ENCODE measurements at places on chromosomes 4 and X.

DNA sequence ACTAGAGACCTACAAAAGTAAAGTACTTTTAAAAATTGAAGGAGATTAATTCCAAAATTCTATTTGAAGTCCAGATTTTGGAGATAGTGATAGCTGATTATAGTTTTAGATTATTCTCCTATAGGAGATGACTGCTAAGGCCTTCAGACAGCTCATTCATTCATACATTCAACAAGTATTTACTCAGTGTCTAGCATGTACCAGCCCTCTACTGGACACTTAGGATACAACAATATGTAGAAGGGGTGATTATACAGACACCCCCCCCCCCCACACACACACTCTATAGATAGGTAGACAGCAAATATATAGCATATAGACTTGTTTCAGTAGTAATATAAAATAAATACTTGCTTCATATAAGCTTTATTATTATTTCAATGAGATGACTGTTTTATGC lies 60.4 kb upstream of the TAF9B start:
- no peak for DNase-seq

- DNase-seq = peak; percentile 84
Observed at GRCh38 chrX:9342561-9343051, 122.3 kb upstream of the TBL1X start.

DNA sequence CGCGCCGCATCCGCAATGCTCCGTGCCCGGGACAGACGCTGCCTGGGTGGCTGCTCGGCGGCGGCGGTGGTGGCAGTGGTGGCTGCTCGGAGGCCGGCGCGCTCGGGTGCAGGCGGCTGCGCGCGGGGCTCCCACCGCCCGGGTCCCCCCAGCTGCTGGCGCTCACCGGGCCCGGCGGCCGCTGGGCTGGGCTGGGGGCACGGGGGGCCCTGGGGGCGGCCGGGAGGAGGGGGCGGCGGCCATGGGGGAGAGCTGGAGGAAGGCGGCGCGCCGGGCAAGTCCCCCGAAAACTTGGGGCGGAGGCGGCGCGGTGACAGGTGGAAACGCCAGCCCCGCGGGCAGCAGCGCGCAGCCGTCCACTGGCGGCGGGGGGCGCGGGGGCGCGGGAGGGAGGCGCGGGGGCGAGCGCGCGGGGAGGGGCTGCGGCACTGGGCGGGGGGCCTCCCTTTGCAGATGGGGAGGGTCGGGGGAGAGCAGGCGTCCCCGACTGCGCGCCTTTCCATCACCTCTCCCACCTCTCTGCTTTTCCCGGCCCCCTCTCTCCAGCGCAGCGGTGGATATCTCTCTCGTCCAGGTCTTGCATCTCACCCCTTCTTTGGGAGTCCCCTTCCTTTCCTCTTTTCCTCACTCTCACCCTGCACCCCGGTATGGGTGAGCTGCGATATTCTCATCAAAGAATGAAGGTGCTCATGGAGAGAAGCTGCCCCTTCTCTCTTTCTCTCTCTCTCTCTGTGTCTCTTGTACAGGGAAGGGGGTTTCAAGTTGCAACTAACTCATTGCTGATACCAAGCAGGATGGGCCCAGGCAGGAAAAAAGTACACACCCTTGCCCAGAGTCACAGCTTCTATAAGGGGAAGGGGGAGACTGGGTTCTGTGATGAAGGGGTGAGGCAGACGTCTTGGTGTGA lies 83.7 kb upstream of the DHRSX start:
- DNase-seq = no peak

DNA sequence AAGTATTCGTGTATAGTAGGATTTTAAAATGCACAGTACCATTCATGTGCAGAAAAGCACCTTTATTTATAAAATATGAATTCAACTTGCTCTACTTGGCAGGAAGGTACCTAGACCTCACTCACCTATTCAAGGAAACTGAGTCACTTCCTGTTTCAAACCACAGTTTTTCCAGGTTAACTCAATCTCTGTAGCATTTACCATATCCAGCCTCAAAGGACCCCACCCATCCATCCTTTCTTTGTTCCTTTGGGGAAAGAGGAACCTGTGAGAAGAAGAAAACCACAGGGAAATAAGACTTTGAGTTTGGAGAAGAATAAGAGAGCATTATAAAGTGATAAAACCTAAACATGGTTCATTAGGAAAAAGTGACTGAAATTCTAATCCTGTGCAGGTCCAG lies 250.7 kb downstream of the CBR4 start:
- DNase-seq = no peak

DNA sequence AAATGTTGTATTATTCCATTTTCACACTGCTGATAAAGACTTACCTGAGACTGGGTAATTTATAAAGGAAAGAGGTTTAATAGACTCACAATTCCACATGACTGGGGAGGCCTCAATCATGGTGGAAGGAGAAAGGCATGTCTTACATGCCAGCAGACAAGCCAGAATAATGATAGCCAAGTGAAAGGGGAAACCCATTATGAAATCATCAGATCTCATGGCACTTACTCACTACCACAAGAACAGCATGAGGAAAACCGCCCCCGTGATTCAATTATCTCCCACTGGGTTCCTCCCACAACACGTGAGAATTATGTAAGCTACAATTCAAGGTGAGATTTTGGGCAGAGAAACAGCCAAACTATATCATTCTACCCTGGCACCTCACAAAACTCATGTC lies 2535.1 kb downstream of the ARAP2 start:
- DNase-seq = no peak

- DNase-seq = peak; percentile 55
Observed at GRCh38 chr4:184439856-184440594, 34.3 kb downstream of the IRF2 start.

GRCh38 chr4:48991357-48991756 lies 5.3 kb downstream of the CWH43 start:
- no peak for DNase-seq

DNA sequence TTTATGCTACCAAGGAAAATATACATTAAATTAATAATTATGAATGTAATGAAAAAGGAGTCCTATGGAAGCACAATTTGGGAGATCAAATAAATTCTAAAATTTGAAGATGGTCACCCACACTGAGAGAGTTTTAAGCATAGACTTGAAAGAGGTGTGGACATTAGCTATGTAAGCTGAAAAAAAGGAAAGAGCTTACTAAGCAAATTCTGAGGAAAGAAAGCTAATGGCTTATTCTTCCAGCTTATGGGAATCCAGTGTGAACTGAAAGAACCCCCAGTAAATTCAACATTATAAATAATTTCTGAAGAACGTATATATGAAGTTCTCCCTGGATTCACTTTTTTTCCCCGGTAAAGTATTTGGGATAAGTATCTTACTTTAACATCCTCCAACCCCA lies 78.2 kb upstream of the GUCY1A1 start:
- no peak for DNase-seq

DNA sequence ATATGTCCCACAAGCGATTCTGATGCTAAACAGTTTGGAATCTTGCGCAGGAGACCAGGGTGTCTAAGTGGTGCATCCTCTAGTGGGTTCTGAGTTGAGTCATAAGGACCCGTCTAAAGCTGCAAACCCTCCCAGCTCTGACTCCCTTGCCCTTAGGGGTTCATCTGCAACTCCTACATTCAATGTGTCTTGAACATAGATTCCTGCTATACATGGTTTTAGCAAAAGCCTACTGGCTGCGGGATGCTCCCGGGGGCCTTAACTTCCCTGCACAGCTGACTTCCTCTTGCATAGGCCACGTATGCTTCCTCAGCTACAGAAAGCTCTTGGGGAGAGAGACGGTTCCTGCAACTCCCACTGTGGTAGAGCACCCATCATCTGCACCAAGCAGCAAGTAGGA lies 236.7 kb downstream of the EVC2 start:
- peak; percentile 40 for DNase-seq

DNA sequence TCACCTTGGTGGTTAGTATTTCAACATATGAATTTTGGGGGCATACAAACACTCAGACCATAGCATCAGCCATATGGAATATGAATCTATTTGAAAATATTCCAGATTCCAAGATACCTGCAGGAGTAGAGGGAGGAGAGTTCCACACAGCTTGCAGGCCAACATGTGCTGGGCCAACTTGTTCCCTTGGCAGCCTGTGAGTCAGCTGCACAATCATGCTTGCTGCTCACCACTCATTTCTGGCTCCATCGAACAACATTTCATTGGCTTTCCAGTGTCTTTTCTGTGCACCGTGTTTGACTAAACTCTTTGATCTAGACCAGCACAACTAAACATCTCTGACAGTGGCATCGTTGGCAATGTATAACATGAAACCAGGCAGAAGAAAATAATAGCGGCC lies 282.5 kb upstream of the RASGEF1B start:
- DNase-seq = no peak

GRCh38 chrX:46589977-46590723 lies 16.6 kb downstream of the CHST7 start:
- DNase-seq = no peak

- DNase-seq = no peak
Observed at GRCh38 chr4:83281307-83281706, 3.3 kb downstream of the COQ2 start.

DNA sequence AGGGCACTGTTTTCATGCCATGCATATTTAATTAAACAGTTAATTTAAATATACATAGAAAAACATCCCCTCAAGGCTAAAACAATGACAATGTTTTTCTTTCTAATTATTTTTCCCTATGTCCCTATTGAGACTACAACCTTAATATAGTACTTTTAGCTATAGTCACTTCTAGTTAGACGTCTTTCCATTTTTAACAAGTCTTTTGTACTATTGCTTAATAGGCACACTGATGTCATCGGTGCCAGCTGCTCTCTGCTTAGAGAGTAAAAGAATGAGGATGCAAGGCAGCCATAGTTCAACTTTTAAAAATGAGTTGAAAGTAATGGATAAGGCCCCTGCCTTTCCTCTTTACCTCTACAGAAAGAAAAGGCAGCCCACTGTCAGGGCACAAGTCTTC lies 191.1 kb downstream of the KCTD8 start:
- no peak for DNase-seq

- DNase-seq = peak; percentile 71
Observed at GRCh38 chr4:793093-793861, 32.7 kb downstream of the CPLX1 start.

DNA sequence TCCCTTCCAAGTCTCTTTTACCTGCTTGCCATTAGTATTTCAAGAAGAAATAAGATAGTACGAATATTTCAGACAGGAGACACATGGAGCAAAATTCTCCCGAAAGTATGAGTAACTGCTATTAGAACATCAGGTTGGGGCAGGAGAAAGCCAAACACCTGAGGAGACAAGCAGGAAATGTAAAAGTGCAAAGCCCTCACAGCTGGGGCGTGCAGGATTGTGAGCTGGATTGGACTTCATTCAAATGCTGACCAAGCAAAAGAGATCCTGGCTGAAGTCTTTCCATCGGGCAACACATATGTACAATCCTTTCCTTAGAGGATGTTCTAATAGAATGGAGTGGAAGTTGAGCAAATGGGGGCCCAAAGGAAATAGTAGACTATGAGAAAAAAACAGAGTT lies 76.8 kb downstream of the DTHD1 start:
- no peak for DNase-seq

GRCh38 chrX:129679901-129680300 lies 25.1 kb upstream of the APLN start:
- peak; percentile 12 for DNase-seq

- DNase-seq = no peak
Observed at GRCh38 chr4:110287130-110287529, 88.7 kb upstream of the ELOVL6 start.

- no peak for DNase-seq
Observed at GRCh38 chr4:39786838-39787237, 88.9 kb downstream of the UBE2K start.

DNA sequence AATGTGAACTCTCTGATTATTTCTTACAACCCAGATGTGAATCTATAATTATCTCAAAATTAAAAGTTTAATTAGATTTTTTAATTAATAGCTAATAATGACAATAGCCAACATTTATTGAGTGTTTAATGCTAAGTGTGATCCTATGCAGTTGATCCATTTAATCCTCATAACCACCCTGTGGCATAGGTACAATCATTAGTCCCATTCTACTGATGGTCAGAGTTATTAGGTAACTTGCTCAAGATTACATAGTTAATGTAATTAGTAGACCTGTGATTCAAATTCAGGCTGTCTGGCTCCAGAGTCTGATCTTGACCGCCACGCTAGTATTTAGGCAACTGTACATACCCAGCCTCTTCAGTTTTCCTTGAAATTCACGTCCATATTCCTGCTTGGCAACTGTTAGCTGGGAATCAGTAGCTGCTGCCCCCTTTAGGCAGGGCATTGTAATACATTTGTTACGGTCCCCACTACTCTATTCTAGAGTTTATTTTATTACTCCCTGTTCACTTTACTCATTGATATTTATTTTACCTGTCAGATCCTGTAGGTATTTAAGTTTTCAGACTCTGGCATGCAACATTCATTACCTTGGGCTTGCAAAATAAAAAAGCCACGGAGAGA lies 20.6 kb upstream of the TEC start:
- no peak for DNase-seq

GRCh38 chrX:10971176-10971575 lies 140.0 kb upstream of the HCCS start:
- DNase-seq = no peak

DNA sequence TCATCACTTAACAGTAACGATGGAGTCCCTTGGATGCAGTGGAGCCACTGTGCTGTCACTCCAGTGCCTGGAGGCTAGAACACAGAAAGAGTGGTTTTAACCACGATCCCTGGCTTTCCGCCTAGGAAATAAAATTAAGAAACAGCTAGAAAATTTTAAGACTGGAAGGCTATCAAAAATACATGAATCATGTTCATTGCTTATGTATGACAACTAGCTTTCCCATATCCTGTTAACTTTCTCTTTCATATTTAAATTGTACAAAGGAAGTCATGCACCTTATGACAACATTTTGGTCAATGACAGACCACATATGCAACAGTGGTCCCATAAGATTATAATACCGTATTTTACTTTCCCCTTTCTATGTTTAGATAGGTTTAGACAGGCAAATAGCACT lies 115.1 kb downstream of the GALNTL6 start:
- no peak for DNase-seq

- peak; percentile 74 for DNase-seq
Observed at GRCh38 chr4:154082760-154083535, 294.1 kb upstream of the SFRP2 start.

- no peak for DNase-seq
Observed at GRCh38 chr4:36301127-36301526, 19.7 kb downstream of the DTHD1 start.

DNA sequence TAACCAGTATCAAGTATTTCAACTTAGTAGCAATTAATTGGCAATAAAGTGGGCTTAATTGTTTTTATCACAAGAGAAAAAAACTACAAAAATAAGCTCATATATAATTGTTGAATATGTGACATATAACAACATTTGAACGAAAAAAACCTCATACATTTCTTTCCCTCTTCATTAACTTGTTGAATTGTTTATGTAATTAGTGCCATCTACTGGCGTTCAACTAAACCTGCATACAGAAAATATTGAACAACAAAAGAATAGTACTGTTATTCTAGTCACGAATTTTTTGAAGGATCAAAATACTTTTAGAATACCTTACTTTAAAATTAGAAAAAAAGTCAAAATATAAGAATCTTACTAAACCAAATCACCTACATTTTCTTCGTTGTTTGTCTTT lies 586.5 kb upstream of the FTHL17 start:
- no peak for DNase-seq

- no peak for DNase-seq
Observed at GRCh38 chr4:94575652-94576051, 123.9 kb downstream of the PDLIM5 start.
